C1 segment of cervical spinal cord (tissue), 14 donors: ENCODE measurements at places on chromosomes 7 and 10.

- DNase-seq, result no peak
These were observed 20.4 kb upstream of the FIGNL1 start for GRCh38 chr7:50470250-50471163.

- DNase-seq, result no peak
These were observed 19.1 kb upstream of the DNAAF5 start for GRCh38 chr7:707296-708000.

DNA sequence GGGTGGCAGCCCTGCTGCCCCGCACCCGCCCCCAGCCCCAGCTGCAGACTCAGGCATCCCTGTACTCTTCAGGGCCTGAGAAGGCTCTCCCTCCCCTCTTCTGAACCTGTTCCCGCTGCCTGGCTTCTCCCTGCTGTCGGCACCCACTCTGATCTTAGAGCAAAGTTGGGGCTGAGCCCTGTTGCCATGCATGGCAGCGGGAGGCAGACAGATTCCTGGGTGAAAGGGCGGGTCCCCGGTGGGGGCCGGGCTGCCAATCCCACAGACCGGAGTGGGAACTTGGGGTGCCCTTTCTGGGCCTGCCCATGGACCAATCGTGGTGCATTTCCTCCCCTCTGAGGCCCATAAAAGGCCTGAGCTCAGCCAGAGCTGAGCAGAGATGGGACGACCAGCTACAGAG, 80.7 kb downstream of the SPDYE5 start:
- DNase-seq, result no peak

- no peak for DNase-seq
These were observed 14.5 kb downstream of the PSAP start for GRCh38 chr10:71836596-71836974.

GRCh38 chr10:75021379-75022249, 89.8 kb upstream of the SAMD8 start:
- DNase-seq, result no peak

- no peak for DNase-seq
These were observed 244.2 kb upstream of the FOXK1 start for GRCh38 chr7:4437916-4438315.

GRCh38 chr7:76354516-76354915, 4.3 kb downstream of the YWHAG start:
- no peak for DNase-seq

- DNase-seq, result no peak
These were observed 3.6 kb downstream of the ARL3 start for GRCh38 chr10:102710609-102711008.

- DNase-seq, result no peak
These were observed 39.1 kb downstream of the NPVF start for GRCh38 chr7:25189197-25189596.

GRCh38 chr10:29961351-29961750, 98.0 kb downstream of the JCAD start:
- DNase-seq, result no peak

DNA sequence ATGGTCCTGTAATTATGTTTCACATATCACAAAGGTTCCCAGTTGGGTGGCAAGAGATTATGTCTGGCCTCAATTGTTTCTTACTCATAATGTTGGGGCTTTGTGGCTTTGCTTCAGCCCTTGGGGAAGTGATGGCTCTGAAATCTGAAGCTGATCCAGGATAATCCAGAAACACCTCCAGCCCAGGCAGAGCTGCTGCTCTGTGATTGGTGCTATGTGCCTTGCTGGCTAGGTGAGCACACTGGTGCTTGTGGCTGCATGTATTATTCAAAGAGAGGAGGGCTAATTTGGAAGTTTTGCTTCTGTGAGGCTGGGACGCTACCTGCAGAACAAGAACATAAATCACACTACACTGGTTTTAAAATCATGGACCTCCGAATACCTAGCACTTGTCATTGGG, 346.6 kb upstream of the MGMT start:
- DNase-seq, result no peak

DNA sequence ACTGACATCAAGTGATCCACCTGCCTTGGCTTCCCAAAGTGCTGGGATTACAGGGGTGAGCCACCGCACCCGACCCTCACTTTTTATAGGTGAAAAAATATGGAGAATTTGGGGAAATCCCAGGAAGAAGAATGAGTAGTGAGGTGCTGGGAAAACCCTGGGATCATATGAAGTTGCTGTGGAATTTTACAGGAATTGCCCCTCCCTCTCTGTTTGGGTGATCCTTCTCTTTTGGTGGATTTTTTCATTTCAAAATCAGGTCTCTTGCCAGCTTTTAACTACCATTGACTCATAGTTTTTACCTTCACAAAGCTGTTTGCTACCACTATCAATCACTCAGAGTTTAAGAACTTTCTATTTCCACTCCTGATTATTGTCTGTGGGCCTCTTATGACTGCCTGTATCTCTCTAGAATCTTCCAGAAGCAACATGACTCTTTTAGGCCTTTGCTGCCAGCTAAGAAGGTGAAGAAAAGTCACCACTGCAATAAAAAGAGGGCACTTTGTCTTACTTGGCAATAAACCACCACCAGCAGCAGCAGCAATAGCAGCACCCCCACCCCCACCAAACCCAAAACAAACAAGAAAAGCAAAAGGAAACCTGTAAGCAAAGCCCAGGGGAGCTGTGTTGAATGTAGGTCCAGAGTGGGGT, 4.0 kb upstream of the GIMAP8 start:
- no peak for DNase-seq

DNA sequence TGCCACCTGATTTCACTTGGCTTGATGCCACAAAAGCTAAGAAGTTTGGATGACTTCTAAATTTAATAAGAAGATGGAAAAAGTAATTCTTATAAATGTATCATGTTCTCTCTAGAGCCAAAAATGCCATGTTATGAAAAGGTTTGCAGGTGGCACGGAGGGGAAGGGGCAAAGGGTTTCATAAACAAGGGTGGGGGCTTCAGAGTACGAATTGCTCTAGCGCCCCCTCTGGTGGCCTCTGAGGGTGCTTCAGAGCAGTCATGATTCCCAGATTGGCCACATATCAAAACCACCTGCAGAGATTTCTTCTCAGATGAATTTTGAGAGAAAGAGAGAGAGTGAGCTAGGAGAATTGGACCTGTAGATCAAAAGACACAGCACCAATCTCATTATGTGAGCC, 208.6 kb upstream of the YAE1 start:
- DNase-seq, result no peak

- no peak for DNase-seq
These were observed 57.7 kb downstream of the NCAPG2 start for GRCh38 chr7:158646766-158647474.

- DNase-seq, result no peak
These were observed 103.1 kb upstream of the RHOBTB1 start for GRCh38 chr10:61047081-61047480.

GRCh38 chr7:120334475-120334874, 61.5 kb downstream of the KCND2 start:
- no peak for DNase-seq

- DNase-seq, result no peak
These were observed 1082.6 kb upstream of the PHF14 start for GRCh38 chr7:9891056-9891455.

GRCh38 chr10:110778211-110778610, 93.5 kb upstream of the PDCD4 start:
- no peak for DNase-seq

DNA sequence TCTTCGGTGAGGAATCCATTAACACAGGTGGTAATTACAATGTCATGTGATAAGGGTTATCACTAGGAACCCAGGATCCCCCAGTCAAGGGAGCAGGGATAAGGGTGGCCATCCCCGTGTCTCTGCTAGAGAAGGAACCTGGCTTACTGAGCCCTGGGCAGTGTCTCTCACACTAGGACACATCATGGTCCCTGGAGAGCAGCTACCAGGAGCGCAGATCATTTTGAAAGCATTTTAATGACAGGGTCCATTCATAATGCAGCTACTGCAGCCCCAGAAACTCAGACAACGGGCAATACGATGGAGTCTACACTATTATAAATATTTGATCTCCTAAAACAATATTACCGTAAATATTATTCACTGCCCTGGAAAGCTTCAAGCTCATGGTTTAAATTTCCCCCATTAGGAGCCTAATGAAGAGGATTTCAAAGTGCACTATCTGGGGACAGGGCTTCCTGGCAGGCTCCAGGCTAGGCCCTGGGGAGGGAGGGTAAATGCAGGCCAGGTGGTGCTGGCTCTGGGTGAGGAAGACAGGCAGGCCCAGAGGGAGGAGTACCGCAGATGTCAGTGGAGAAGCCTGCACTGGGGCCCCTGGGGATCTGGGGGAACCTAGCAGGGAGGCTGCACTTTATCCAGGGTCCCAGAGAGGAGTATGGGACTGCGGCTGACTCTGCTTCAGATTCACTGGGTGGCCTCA, 52.6 kb upstream of the LOXL4 start:
- DNase-seq, result no peak

DNA sequence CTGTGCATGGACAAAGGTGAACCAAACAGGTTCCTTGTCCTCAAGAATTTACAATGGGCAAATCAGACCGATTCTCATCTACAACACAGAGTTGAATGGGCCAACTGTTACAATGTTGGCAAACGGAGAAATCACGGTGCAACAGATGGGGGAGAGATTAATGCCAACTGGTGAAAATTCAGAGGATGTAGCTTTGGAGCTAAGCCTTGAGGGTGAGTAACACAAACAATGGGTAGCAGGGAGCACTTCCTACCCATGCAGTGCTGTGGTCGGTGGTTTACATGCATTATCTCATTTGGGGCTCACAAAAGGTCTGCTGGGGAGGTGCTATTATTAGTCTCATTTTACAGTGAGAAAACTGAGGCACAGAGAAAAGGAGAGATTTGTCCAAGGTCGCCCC, 902 bp upstream of the NFE2L3 start:
- no peak for DNase-seq

DNA sequence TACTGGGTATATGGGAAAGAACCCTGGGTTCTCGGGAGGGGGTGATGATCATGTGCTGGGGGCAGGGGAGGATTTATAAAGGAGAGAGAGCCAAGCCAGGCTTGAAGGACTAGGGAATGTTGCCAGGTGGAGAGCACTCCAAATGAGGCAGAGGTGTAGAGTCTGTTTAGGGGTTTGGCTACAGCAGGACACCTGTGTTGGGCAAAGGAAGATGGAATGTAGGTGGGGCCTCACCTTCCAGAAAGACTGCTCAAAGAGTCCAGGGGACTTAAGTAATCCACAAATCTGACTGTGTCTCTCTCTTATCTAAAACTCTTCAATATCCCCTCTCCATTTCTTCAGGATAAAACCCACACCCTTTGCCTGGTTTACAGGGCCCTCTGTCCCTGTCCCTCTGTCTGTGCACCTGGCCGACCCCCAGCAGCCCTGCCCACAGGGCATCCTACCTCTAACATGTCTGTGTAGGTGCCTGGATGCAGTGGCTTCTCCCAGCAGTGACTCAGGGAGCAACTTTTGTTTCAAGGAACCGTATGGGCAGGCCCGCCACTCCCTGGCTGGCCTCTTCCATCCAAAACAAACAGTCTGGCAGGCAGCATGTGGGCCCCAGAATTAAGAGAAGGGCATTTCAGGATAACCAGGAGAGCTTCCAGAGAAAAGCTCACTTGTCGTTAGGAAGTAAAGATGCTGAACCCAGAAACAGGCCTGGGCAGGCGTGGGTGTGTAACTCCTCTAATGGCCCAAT, 10.6 kb upstream of the PLEKHA1 start:
- no peak for DNase-seq

DNA sequence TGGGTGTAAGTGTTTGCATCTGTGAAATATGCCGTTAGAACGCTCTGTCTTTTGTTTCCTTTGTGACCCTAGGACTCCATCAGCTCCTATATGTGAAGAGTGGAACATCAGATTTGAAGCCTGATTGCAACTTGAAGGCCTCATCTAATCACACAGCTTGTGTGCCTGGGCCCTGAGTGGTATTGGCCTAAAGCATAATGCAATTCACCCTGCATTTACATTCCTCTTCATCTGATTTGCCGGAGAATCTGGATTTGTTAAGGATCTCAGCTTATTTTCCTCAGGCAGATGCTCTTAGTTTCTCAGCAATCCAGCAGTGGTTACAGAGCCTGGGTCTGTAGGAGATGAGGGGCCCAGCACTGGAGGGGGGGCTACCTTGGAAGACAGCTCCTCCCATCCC, 183.2 kb upstream of the ITGB1 start:
- no peak for DNase-seq

- no peak for DNase-seq
These were observed 163.3 kb downstream of the GRID1 start for GRCh38 chr10:86203162-86203905.

DNA sequence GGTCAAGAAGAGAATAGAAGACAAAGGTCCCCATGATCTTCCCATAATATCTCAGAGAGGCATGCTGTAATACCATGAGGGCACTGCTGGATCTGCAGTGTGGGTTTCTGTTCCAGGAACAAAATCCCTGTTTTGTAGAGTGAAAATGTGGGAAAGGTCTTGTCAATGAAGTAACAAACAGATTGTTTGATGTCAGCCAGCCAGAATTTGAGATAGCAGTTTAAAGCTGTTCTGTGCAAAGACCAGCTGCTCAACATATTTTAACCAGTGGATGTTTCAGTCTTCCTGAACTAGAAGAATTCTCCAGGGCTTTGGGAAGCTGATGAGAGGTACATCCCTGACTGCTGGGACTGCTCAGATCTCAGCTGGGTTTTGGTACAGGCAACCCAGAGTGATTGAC, 1012.5 kb downstream of the DNAJB9 start:
- DNase-seq, result no peak

- no peak for DNase-seq
These were observed 226.6 kb downstream of the PAXIP1 start for GRCh38 chr7:154776350-154776749.

DNA sequence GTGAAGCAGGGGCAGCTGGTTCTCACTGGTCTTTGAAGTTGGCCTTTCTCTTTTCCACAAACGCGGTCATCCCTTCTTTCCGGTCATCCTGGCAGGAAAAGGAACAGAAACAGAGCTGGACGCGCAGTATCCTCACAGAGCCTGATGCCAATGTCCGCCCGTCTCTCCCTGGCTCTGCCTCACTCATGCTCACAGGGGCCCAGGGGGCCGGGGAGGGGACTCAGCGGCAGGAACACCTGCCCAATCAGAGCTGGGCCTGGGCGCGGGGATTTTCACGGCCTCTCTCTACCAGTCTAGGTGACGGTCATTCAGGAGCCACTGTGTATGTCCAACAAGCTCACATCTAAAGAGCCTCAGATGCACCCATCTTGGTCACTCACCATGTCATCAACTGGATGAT, 5.0 kb upstream of the FUOM start:
- no peak for DNase-seq

DNA sequence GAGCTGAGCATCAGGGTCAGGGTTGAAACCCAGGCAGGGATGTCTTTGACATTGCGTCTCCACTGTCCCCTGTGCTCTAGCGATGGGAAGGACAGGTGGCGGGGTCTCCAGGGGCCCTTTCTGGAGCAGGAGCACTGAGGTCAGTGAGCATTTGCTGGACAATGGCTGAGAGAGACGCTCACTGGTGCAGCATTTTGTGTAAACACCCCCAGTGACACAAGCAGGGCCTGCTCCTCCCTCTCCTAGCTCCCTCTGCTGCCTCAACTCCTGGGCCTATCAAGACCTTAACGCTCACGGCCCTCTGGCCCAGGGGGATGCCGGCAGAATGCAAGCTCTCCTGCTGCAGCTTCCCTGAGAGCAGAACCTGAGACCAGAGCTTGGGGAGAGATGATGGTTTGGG, 17.4 kb upstream of the INMT start:
- DNase-seq, result no peak
